ENCODE measurements at places on chromosomes 7 and 10.

- no peak for DNase-seq
These were observed 27.6 kb upstream of the PRPF18 start for GRCh38 chr10:13559124-13559700.

DNA sequence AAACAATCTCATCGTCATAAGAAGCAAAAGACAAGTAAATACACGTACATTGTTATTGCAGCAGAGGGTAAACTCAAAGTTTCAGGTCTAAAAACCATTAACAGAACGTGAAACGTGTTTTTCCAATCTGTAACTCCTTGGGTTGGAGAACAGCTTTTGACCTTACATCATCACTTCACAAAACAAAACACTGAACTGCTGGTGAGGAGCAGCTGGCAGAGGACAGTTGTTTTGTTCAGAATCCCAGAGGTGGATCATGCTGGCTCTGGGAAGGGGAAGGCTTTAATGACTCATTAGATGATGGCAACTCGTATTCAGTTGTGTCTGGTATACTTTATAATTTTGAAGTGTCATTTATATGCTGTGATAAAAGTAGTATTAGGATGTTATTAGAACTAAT is 923.0 kb upstream of the CELF2 start:
- DNase-seq = no peak

- DNase-seq = no peak
These were observed 6.1 kb downstream of the CYP2W1 start for GRCh38 chr7:988963-989529.

- DNase-seq = no peak
These were observed 572.4 kb downstream of the ATRNL1 start for GRCh38 chr10:115665549-115665948.

DNA sequence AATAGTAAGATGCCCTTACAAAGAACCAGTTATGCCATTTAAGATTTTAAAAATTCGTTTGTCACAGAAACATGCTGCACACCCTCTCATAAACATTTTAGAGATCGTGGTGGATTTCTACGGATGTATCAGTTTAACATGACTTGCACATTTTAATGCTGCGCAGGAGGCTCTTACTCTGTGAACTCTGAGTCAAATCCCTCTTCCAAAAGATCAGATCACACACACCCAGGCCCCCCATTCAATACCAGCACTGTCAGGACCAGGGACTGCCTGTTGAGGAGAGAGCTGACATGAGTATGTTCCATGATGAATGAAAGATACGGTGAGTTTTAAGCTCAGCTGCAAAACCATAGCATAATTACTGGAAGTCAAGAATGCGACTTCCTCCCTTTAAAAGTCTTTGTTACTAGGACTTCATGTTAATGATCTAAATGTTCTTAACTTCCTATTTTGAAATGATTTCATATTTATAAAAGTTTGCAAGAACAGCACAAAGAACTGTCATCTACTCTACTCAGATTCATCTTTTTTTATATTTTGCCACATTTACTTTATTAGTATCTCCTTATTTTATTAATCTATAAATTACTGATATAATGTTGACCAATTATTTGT is 500.2 kb downstream of the GLRX3 start:
- no peak for DNase-seq

GRCh38 chr7:155764438-155764793 is 47.8 kb downstream of the SHH start:
- DNase-seq = no peak

DNA sequence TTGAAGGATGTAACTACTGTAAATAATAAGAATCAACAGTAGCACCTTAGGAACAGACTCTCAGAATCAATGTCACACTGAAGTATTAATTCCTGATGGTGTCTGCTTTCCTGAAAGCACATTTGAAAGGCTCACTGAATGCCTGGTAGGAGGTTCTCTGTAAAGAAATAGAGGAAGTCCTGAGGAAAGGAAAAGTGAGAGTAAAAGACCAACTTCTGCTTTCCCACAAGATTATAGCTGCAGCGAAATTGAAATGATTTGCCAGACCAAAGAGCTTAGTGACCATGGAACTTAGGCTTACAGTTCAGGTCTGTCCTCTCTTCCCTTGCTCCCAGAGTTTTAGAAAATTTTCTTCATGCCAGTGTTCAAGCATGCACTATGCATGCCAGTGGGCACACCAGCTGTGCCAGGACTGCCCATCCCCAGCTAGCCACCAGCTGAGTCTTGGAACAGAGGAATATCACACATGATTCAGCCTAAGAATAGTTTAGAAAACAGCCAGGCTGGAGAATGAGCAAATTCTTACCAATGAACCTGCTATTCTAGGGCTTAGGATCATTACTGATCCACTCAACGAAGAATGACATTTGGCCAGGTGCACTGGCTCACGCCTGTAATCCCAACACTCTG is 123.2 kb downstream of the HERPUD2 start:
- no peak for DNase-seq

Data from stimulated activated naive CD4-positive, alpha-beta T cell treated with Interleukin-2 at 50 U/mL for 16 hours (primary cell).